Eye (tissue), 1 donor: ENCODE measurements at places on chromosomes 12 and 14.

DNA sequence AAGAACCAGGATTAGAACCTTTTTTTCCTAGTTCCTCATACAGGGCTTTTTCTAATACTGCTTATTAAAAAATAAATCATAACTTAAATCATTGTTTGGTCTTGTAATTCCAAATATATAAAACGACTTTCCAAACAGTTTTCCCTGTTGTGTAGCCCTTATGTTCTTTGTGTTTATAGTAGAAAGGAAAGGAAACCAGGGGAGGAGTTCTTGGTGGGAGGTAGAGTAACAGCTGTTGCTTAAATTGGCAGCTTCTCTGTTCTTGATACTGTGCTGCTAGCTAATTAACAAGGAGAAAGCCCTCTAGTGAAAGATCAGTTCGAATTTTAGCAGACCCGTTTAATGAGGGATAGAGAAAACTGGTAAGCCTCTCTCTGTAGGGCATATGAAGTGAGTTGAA, 15.0 kb downstream of the SRP54 start:
- peak; percentile 51 for DNase-seq

DNA sequence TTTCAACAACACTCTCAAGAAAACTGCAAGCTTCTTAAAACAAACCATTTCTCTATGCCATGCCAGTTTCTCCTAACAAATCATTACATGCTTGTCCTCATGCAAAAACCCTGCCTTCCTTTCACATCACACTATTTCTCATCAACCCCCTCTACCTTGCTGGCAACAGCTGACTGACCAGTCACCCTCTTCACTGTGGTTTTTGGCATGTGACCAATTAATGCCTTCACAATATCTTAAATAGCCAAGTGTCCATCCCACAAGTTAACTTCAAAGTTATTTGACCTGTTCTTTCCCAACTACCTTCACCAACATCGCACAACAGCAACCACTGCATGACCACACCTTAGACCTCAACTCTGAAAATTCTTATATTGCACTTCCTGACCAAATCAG, 159.6 kb downstream of the CEP128 start:
- no peak for DNase-seq

DNA sequence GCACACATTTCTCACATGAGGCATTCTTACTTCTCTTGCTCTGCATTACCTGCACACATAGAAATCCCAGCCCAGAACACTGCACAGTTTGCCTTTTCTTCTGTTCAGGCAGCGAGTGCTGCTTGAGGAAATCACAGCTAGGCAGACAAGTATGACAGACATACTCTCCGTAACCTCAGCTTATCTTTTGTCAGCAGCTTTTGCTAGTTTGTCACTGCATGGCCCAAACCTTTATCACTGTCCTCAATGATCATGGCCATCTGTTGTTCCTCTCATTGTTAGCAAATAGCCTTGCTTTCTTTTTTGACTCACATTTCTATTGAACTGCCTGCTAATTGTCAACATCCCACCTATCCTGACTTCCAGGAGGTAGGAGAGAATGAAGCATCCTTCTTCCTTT, 5.3 kb downstream of the ZNF10 start:
- DNase-seq = no peak

DNA sequence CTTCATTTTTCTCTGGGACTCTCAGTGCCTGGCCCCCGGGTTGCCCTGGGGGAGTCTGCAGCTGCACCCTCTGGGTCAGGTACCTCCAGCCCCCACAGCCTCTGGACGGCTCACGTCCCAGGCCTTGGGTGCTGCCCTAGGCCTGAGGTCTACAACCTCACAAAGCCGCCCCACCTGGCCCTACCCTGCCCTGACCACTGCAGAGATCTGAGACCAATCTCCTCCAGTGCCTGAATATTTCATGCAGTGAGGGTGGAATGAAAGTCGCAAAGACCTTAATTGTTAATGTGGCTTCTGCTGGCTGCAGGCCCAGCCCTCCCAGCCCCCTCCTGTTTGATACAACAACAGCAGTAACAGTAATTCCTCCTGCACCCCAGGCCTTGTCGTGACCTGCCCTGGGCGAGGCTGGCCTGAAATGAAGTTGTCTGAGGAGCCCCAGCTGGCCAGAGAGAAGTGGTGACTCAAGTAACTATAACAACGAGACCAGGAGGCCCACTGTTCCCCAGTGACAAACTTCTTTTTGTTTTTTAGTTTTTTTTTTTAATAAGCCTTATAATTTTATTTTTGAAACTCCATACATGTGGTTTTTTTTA, 8.8 kb upstream of the CCDC85C start:
- DNase-seq = no peak

GRCh38 chr14:68522510-68523325, 270.1 kb downstream of the ZFP36L1 start:
- peak; percentile 87 for DNase-seq

DNA sequence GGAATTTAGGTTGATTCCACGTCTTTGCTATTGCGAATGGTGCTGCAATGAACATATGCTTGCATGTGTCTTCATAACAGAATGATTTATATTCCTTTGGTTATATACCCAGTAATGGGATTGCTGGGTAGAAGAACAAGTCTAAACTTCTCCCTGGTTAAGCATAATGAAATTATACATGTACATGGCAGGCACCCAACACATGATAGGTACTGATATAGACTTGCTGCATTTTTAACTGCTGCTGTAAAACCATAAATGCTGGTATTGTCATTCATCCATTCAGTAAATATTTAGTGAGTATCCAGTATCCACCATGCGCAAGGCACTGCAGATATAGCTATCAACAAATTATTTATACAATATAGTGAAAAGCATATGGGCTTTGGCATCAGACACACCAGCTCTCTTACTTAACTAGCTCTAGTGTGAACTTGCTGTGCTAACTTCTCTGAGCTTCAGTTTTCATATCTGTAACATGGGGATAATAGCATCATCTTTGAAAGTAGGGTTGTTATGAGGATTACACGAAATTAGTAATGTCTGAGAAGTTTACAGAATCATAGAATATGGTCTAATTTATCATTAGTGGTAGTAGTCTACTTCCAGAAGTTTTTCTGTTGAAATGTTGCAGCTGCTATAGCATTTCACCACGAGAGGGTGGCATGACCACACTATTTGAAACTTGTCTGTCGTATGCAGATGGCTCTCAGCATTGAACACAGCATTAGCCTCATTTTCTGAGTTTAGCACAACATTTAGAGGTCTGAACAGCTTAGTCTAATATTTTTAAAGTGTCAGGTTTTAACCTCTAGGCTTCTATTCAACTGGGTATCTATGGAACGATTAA, 32.0 kb upstream of the SEL1L start:
- peak; percentile 78 for DNase-seq

GRCh38 chr12:51915951-51916350, 8.6 kb downstream of the ACVRL1 start:
- no peak for DNase-seq

DNA sequence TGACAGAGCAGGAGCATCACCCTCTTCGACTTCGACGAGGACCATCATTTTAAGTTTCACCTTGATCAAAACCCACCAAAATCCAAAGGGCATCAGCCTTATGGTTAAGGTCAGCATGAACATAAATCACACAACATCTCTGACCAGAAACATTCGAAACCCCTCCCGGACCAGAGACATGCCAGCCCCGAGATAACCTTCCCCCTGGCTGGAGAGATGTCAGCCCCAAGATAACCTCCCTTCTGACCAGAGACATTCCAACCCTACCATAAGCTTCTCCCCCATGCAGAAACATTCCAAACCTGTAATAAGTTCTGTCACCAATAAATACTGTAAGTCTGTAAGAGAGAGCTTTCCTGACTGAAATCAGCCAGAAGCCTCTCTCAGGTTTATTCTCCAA, 6.3 kb downstream of the PCNX4 start:
- no peak for DNase-seq
